ENCODE measurements at places on chromosomes 6 and 20.

- no peak for DNase-seq
Observed at GRCh38 chr6:163438298-163438939, 23.9 kb downstream of the QKI start.

DNA sequence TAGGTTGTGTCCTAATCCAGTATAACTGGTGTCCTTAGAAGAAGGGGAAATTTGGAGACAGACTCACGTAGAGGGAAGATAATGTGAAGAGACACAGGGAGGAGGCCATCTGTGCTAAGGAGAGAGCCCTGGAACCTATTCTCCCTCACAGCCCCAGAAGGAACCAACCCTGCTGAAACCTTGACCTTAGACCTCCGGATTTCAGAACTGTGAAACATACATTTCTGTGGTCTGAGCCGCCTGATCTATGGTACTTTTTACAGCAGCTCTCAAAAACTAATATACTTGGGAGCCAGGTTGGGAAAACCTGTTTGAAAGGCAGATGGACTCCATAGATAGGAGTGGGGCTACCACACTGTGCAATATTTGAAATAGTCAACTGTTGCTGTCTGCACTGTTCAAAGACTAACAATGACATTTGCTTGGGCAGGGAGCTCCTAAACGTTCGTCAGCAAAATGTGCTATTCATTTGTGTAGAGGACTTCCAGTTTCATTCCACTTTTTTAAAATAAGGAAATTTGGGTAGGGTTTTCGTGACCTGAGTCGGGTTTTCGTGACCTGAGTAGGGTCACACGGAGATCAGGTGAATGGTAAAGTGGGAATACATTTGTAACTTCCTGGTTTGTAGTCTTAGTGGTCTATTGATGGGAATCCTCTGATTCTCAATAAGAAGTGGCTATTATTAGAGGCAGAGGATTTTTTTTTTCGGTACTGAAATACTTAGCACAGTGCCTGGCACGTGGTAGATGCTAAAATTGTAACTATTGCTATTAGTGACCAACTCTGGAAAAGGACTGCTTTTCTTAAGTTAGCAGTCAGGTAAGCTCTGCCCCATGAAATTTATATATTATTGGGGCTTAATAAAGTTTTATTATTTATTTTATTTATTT, 11.4 kb downstream of the TAGAP start:
- DNase-seq = no peak

GRCh38 chr6:79947191-79948186, at the start of gene ELOVL4:
TSS of gene ELOVL4 (minus strand) at chr6:79947553. CDS start at chr6:79947279, 274 bp downstream.
- DNase-seq = peak; percentile 76

DNA sequence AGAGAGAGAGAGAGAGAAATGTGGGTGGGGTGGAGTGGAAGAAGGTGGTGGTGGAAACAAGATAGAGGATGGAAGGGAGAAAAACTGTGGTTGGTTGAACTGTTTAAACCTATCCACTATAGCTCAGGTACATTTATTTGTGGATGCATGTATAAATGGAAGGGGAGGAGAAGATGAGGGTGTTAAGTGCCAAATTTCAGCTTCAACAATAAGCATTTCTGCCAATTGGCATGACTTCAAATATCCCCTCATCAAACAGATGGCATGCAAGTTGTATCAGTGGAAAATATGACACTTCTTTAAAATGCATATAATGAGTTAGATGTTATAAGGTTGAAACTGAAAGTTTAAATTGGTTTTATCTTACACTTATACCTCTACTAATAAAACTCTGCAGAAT, 216.1 kb downstream of the LMBRD1 start:
- DNase-seq = no peak

DNA sequence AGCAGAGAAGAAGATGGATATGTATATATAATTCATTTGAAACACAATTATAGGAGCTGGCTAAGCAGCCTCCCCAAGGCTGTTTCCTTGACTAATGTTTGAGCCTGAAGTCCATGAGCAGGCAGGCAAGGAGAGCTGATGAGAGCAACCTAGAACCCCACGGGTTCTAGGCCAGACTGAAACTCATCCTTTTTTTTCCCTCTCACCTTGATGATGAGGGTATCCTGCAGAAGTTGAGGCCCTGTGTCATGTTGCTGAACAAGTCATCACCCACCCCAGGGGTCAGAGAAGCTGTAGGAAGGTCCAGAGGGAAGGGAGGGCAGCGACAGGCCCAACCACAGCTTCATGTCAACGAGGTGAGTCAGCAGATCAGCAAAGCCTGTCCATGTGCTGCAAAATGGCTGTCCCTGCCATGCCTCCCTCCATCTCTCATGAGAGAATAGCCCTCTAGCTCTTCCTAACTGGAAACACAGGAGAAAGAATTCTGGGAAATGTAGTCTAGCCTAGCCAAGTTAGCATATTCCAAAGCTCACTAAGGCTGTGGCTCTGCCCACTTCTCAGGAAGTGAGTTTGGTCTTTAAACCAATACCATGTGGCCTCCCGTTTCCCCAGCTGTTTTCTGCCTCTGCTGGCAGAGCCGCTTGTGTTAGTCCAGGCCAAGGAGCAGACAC, 91.3 kb upstream of the DTNBP1 start:
- DNase-seq = no peak

- DNase-seq = peak; percentile 9
Observed at GRCh38 chr6:18277237-18278006, 13.1 kb upstream of the DEK start.

DNA sequence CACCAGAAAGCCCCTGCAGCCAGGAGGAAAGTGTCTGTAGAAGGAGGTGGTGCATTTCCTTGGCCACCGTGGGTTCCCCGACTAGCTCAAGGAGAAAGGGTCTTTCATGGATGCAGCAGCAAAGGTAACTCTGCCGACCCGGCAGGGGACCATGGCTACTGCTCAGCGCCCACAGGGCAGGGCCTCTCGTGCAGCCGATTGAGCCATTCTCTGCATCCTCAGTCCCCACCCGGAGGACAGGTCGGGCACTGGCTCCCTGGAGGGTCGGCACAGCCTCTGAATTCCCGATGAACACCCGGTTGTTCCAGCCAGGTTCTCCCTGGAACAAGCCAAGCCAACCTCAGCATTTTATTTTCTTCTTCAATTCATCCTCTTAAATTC, 24.1 kb upstream of the FOXC1 start:
- DNase-seq = no peak

GRCh38 chr6:84204011-84204410, 23.4 kb downstream of the CEP162 start:
- DNase-seq = no peak

DNA sequence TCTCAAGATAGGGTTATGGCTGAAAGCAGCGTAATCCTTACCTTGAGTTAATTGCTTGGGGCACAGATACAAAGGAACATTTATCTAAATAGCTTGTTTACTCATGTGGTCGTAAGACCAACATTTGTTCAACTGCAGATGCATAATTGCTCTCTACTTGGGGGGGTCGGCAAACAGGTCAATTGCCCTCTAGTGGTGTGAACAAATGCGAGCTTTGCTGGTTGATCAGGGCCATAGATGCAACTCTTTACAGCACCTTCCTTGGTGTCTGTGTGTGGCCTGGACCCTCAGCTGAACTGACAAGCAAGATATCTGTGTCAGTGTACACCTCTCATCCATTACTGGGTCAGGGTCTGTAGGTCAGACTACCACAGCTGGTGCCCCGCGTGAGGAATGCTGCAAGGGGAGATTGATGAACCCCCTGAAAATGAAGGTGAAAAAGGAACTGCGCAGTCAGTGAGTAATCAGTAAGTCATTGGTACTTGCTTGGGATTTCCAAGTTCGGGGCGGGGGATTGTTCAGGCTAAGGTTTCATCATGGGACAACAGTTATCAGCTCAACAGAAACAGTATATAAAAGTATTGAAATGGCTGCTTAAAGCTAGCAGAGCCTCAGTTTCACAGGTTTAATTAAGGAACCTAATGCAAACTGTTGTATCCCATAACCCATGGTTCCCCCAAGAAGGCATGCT, 24.0 kb downstream of the HLA-DPA1 start:
- DNase-seq = no peak

DNA sequence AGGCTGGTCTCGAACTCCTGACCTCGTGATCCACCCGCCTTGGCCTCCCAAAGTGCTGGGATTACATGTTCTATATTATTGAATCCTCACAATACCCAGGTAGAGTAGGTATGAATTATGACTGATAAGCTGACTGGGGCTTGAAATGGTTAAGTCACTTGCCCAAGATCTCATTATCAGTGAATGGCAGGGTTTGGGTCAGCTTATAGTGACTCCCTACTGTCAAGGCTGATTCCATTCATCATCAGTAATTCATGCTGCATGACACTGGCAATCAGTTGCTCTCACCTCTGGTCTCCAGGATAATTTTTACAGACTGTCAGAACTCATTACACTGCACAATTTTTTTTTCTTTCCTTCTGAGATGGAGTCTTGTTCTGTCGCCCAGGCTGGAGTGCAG, 127.6 kb downstream of the KIF13A start:
- DNase-seq = no peak

- DNase-seq = no peak
Observed at GRCh38 chr6:132598473-132598872, 8.9 kb upstream of the TAAR5 start.

DNA sequence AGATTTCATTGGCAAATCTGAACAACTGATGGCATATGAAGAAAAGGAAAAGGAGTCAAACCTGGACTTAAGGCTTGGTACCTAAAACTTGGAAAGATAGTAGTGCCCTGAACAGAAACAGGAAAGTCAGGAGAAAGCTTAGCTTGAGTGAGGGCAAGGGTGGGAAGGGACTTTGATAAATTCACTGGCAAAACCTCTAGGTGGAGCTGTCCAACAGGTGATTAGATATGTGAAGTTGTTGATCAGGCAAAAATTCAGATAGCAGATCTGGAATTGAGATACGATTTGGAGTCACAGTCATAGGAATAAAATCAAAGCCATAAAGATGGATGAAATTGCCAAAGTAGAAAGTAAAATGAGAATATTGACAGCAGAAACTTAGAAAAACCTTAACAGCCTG, 16.1 kb upstream of the ZNF292 start:
- DNase-seq = peak; percentile 41

- DNase-seq = no peak
Observed at GRCh38 chr20:8480597-8480996, 348.5 kb downstream of the PLCB1 start.

GRCh38 chr20:51345601-51346101, 196.9 kb downstream of the NFATC2 start:
- no peak for DNase-seq

DNA sequence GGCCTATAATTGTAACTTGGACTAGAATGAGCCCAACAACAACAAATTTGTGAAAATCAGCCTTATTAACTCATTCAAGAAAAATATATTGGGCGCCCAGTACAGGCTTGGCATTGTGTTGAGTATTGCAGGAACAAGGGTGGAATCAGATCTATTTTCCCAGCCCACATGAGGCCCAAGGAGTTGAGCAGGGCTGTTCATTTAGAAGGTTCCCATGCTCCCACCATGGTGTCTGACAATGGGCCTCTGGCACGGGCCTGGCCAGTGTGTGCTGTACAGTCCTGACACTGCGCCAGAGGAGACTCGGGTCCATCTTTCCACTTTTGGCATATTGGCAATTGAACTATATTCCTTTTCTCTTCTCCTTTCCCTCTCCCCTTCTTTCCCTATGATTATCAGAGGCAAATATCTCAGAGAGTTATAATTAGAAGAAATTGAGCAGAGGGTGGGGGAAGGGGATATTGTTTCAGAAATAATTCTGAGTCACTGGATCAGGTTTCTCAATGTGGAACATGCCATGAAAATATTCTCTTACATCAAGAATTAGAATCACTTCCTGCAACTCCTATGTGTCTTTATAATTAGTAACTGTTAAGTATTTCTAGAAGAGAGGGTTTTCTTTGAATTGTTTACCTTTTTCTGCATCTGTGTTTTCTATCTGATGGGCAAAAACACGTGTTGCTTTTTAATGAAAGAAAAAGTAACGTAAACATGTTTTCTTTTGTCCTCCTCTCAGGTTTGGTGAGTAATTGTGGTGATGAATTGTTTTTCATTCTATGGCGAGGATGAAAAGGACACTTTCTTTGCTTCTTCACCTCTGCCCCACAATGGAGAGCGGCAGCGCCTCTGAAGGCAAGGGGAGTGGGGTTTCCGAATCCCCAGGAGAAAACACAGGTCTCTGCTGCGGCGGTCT, 209.4 kb downstream of the FOXA2 start:
- no peak for DNase-seq

- DNase-seq = no peak
Observed at GRCh38 chr6:108380876-108381275, 86.0 kb downstream of the AFG1L start.

DNA sequence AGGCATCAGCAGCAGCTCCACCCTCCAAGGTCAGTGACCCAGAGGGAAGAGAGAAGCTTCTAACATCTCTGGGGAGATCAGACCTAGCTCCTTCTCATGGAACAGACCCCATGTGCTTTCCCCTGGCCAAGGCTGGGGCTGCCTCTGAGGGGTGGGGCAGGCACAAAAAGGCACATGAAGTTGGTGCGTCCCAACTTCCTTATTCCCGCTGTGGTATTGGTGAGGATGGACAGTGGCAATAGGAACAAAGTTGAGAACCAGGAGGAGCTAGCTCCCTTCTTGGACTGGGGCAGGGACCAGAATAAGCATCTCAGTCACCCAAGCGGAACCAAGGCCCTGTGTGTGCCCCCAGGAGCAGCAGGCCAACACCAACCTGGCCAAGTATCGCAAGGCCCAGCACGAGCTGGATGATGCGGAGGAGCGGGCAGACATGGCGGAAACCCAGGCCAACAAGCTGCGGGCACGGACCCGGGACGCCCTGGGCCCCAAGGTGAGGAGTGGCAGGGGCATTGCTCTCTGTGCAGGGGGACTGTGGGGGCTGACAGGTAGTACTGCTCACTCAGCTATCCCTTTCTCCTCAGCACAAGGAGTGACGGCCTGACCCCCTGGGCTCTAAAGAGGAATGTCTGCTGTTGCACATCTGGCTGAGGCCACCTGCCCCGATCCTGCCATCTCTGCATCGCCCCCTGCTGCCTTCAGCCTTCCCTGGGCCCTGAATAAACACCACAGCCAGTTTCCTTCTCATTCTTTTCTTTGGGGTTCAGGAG, 46.1 kb downstream of the MYH7B start:
- no peak for DNase-seq

DNA sequence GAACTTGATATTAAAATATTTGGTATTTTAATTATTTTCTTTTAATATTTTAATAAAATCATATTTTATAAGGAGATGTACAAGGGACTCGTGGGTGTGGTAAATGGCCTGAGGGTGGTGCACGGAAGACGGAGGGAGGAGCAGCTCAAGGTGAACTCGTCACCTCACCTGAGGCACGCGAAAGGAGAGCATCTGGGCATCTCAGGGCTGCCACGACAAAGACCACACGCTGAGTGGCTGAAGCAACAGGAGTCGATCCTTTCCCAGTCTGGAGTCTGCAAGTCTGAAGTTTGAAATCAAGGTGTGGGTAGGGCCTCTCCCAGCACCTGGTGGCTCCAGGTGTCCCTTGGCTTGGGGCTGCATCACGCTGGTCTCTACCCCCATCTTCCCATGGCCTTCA, 39.7 kb downstream of the APCDD1L start:
- DNase-seq = no peak

GRCh38 chr6:154380741-154381140, 24.1 kb upstream of the IPCEF1 start:
- no peak for DNase-seq
